ENCODE measurements at places on chromosomes 13 and 19.
A peak's percentile ranks its signal among the peaks of the same experiment; 100 is the strongest.

DNA sequence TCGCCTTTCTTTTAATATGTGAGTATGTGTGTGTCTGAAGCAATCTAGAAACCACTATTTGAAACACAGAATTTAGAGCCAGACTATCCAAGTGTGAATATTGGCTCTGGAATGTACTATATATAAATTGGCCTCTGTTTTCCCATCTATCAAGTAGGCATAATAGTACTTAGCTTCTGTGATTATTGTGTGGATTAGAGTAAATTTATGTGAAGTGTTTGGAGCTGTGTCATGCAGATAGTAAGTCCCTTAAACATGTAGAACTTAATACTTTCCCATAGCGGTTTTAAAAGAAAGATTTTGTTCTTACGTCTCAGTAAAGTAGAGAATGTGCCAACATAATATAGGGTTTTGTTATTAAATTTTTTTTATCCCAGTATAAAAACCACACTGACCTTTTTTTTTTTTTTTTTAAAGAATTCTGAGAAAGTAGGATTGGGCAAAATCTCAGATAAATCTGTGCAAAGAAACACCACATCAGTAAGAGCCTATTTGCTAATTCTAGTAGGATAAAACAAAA, 432.3 kb downstream of the RFC3 start:
- DNase-seq = no peak

- peak; percentile 79 for DNase-seq
Measured at GRCh38 chr13:46551410-46552302, 1.3 kb upstream of the LRCH1 start.

DNA sequence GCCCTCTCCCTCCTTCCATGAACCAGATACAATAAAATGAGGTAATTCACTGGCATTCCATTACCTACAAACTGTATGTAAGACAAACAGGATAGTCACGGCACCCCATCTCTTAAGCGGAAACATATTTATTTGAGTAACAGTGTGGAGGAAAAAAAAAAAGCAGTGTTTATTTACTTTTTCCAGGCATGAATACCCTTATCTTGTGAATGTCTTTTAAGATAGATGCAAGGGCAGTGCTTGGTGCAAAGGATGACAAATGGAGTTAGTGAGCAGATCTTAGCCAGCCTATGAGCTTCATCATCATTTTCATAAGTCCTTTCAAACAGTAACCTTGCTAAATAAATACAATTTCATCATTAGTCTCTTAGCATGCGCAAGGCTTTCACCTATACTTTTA, 1661.8 kb upstream of the SPRY2 start:
- DNase-seq = no peak

DNA sequence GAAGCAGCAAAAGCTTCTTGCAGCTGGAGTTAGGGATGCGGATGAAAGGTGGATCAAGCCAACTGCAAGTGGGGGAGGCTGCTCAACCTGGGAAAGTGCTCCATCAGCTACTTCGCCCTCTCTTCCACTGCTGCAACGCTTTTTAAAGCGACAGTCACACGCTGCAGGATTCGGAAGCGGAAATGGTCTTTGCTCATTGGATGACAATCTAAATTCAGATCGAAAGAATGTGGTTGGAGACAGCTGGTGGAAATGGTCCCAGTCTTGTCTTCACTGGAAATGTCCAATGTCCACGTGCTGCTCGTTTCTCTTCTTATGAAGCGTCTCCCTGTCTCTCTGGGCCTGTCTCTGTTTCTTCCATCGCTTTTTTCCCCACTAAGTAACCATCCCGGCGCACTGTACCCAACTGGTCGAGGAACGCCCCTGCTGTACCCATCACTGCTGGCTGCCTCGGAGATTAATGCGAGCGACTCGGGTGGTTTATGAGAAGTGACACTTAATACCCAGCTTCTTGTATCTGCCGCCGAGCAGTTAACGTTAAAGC, 2.1 kb upstream of the FGF9 start:
- DNase-seq = no peak

DNA sequence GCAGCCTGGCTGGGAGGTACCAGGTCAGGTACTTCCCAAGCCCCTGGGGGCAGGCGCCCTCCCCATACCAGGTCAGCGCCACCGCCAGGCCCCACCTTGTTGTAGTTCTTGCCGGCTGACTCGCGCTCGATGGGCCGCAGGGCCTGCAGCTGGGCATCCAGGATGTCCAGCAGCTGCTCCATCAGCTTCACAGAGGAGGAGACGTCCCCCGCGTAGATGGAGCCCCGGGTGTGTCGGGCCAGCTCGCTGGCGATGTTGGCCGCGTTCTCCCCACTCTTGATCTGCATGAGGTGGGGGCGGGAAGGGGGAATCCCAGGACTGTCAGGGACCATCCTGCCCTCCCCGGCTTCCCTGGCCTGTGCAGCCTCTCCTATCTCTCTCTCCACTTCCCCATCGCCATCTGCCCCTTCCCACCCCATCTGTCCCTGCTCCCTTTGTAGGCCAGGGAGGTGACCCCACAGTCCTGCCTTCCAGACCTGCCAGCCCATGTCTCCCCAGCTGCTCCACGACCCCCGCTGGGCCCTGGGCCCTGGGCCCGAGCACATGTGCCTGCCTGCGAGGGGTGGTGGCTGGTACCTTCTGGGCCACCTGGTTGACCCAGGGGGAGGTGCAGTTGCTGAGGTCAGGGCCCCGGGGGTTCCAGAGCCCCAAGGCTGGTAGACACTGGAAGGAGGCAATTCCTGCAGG, 23.8 kb upstream of the ASF1B start:
- no peak for DNase-seq

DNA sequence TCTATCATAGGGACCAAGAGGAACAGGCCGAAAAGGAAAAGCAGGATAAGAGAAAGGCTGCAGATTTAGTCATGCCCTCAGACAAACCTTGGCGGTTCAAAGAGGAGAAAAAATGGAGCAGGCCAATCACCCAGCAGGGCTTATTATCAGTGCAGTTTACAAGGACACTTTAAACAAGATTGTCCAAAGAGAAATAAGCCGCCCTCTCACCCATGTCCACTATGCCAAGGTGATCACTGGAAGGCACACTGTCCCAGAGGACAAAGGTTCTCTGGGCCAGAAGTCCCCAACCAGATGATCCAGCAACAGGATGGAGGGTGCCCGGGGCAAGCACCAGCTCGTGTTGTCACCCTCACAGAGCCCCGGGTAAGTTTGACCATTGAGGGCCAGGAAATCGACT, 8.3 kb upstream of the REX1BD start:
- DNase-seq = no peak

DNA sequence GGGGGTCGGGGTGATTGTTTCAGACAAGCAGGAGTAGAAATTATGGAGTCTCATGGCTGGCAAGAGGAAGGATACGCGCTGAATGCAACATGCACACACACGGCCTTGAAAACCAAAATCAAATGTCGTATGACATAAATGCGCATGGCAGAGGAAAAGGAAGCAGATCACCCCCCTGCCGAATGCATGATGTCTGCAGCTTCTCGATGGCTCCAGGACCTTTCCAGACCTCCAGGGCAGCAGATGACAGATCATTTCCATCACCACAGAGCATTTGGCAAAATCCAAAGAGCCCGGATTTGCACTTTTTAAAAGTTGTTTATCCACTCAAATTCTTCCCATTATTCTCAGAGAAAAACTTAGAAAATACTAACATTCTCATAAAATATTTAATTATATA, 211.7 kb downstream of the NHLRC3 start:
- no peak for DNase-seq

GRCh38 chr13:29543230-29544215, 52.0 kb downstream of the SLC7A1 start:
- peak; percentile 29 for DNase-seq

GRCh38 chr13:21435231-21435630, 23.9 kb downstream of the ZDHHC20 start:
- no peak for DNase-seq

DNA sequence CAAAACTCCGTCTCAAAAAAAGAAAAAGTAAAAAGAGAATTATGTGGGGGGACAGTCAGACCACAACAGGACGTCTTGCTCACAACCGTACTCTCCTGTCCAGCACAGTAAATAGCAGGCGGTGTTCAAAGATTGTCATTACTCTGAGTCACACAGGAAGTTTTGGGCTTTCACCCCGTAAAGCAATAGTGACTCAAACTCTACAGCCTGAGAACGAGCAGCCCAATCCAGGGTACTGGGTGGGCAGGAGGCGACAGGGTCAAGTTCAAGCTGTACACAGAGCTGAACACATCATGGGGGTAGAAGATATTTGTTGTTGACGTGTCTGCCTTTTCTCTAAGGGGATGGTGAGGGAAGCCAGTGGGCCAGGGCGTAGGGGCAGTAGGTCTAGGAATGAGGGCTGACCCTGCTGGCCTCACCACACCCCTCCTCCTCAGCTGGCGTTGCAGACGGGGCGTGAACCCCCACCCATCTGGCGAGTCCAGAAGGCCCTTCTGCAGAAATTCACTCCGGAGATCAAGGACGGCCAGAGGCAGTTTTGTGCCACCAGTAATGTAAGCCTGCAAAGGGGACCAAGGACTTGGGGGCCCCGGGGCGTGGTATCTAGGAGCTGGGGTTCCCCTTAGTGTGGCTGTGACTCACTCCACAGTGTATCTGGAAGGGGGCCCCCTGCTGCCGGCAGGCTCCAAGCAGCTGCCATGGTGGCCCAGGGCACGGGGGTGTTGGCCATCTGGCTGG, 23.3 kb downstream of the PRR12 start:
- DNase-seq = peak; percentile 78

GRCh38 chr13:97113231-97114001, 108.7 kb upstream of the MBNL2 start:
- no peak for DNase-seq

- DNase-seq = no peak
Measured at GRCh38 chr13:62704875-62705274, 1289.2 kb upstream of the PCDH20 start.

DNA sequence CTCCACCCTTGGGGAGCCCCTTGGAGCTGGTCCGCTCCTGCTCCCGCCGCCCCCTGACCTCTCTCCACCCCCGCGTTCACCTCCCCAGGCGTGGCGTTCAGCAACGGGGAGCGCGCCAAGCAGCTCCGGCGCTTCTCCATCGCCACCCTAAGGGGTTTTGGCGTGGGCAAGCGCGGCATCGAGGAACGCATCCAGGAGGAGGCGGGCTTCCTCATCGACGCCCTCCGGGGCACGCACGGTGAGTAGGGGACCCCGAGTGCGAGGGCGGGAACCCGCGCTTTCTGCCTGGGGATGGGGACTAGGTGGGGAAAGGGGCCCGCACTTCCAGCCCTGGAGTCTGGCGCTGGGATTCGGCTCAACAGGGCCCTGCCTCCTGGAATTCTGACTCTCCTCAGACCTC, 1.7 kb downstream of the CYP2A13 start:
- DNase-seq = no peak

GRCh38 chr19:7746903-7747884, at the start of gene CD209:
CD209 (minus strand) TSS chr19:7747534; CDS start chr19:7747511, 23 bp downstream.
- no peak for DNase-seq

DNA sequence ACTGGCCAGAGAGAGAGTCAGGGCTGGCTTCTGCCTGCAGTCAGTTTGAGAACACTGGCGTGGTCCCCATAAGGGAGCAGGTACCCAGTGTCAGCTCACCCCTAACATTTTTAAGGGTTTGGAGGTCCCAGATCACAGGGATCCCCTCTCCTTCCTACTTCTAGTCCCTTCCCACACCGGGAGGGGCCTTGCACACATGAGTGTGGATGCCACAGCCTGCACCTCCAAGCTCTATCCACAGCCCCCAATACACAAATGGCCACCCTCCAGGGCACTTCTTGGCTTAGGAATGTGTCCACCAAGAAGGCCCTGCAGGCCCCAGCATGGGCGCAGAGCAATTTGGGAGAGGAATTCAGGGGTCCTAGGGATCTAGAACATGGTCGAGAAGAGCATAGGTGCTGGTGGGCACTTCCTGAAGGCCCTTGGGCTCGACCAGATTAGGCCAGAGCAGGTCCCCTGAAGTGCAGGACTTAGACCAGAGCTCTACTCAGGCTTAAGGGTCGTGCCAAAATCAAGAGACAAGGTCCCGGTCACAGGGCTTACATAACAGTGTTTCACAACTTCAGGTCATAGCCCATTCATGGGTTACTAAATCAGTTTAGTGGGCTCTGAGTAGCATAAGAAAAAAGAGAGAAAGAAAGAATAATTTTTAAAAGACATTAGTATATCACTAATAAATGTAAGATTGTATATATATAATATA, 16.0 kb downstream of the FXYD5 start:
- DNase-seq = peak; percentile 28

- no peak for DNase-seq
Measured at GRCh38 chr19:45645068-45645630, 6.0 kb upstream of the EML2 start.

- DNase-seq = no peak
Measured at GRCh38 chr13:79448413-79448812, 32.5 kb upstream of the NDFIP2 start.

DNA sequence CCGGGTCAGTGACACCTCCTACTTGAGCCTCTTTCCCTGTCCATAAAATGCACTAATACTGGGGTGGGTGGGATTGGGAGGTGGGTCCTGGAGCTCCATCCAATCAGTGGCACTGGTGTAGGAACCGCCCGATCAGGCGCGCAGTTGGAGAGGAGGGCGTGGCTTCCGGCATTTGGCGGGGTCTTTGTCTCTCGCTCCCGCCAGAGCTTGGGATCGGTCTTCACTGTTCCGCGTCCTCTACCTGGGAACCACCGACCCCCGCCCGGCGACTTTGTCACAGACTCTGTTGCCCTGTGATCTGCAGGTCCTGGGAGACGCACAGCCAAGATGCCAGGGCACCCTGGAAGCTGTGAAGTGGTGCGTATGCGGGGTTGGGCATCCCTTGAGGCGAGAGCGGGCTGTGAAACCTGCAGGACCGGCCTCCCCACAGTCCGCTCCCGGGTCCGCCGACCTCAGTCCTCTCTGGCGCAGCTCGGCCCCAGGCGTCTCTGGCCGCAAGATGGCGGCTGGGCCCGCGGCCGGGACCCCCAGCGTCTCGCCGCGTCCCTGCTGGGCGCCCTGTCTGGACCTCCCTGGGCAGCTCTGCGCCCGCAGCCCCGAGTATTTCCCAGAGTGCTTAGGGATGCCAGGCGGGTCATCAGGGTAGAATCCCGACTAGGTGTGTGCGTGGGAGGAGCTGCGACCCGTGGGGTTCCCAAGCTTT, 41.6 kb upstream of the ZNF730 start:
- DNase-seq = peak; percentile 80

- DNase-seq = peak; percentile 71
Measured at GRCh38 chr13:36766295-36766694, 52.7 kb upstream of the RFXAP start.

DNA sequence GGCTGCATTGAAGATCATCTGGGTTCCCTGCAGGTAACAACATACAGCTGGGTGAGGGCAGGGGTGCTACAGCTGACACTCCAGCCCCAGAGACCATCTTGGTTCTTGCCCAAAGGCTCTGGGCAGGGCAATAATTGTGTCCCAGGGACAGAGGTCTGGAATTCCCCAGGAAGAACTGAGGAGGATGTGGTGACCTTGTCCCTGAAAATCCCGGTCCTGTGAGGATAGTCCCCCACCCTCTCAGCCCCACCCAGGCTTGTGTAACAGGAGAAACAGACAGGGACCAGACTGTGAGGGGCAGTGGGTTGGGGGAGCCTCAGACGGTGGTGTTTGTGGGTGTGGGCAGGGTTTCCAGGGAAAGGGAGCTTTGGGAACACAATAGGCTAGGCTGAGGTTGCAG, 63.5 kb downstream of the COLGALT1 start:
- DNase-seq = no peak

- no peak for DNase-seq
Measured at GRCh38 chr13:105445796-105446195, 1089.7 kb downstream of the EFNB2 start.

GRCh38 chr13:48004201-48004600, 3.1 kb upstream of the SUCLA2 start:
- DNase-seq = no peak

GRCh38 chr19:1540365-1540925, 16.6 kb downstream of the PLK5 start:
- no peak for DNase-seq

- no peak for DNase-seq
Measured at GRCh38 chr19:5492635-5493409, 37.6 kb downstream of the ZNRF4 start.

- no peak for DNase-seq
Measured at GRCh38 chr13:26664876-26665275, 95.7 kb downstream of the GPR12 start.

All from fibroblast of pulmonary artery (primary cell).